ENCODE measurements at places on chromosomes 2 and 18.

DNA sequence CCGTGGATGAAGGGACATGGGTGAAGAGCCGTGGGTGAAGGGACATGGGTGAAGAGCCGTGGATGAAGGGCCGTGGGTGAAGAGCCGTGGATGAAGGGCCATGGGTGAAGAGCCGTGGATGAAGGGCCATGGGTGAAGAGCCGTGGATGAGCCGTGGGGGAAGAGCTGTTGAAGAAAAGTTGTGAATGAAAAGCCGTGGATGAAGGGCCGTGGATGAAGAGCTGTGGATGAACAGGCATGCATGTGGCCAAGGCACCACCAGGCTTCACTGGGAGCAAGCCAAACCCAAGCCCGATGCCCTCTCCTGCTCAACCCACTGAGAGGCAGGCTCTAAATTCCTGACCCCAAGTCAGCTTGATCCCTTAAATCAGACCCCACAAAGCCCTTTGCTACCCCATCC lies 10.6 kb downstream of the OR6B3 start:
- DNase-seq: no peak

- DNase-seq: no peak
Measured at GRCh38 chr2:41922177-41922576, 125.6 kb upstream of the PKDCC start.

DNA sequence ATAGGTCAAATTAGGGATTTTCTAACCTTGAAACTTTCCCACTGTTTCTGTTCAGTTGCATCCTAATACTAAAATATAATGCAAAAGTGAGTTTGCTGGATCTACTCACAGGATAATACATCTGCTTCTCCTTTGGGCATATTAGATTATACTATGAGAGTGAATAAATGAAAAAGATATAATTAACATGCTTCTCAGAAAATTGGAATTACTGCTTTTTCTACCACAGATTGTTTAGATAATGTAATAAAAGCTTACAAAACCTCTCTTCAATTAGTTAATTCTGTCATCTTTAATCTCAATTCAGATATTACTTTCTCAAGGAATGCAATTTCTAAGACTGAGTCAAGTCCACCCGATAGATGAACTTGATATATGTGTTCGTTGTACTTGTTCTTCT lies 1077.2 kb upstream of the CDH2 start:
- DNase-seq: no peak

DNA sequence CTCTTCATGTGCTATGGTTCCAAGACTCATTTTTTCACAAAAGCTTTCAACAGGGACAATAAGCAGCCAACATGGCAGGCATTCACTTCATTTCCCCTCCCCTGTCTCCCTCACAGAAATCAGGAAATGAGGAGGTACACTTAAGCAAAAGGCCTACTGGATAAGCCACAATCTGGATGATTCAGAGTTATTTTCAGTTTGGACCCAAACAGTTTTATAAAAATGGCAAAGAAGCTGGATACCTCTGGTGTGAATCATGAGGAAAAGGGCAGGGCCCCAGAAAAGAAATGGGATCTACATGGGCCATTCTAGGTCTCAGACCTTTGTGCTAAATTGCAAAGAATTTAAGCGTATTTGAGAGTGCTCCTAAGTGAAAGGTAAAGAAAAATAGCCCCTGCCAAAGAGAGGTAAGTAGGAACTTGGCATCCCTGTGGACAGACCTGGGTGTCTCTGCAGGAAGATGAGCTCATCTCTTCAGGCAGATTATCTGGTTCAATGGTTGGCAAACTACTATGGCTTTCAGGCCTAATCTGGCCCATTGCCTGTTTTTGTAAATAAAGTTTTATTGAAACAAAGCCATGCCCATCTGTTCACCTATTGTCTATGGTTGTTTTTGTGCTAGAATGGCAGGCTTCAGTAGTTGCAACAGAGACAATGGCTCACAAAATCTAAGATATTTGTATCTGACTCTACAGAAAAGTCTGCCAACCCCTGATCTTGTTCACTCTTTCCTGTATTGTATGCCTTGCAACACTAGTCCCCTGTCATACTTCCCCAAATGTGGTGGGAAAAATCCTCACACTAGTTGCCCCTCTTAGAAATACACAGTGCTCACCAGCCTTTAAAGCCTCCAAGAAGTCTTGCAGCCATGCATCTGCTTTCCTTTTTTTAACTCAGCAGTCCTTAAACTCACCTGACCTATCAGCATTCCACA lies 315.0 kb downstream of the ALK start:
- no peak for DNase-seq

DNA sequence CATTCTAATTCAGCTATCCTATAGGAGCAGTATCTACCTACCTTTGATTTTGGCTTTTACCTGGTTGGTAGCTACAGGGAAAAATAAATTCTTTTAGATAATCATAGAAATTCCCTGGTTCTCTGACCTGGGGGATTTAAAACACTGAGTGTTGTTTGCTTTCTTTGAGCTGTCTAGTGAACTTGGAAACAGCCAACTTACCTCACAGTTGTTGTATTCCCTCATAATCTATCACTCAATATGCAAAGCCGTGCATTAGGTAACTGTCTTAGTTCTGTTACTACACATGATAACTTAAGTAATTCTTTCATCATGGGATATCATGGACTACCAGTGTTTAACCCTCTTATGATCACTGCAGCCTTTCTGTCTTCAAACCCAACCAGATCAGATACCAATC lies 127.8 kb downstream of the TTC27 start:
- no peak for DNase-seq

DNA sequence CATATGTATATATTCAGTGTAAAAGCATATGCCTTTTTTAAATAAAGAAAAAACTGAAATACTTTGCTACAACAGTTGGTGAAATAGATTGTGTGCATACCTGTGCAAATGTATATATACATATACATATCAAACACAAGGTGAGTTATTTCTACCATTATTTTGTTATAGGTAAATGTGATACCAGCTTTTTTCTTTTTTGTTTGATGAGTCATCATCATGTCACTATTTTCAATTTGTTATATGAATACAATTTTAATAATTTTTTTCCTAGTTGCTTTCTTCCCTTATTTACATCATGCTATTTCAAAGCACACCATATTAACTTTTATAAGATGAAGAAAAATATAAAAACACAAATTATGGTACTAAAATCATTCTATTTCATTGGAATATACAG lies 87.0 kb upstream of the STK17B start:
- no peak for DNase-seq

GRCh38 chr18:1018181-1018681 lies 113.6 kb downstream of the ADCYAP1 start:
- DNase-seq: peak; percentile 67

- no peak for DNase-seq
Measured at GRCh38 chr18:27674411-27674810, 489.3 kb upstream of the CHST9 start.

GRCh38 chr2:69177063-69177771 lies 164.2 kb downstream of the ANTXR1 start:
- no peak for DNase-seq

GRCh38 chr2:203043226-203043625 lies 28.6 kb downstream of the NBEAL1 start:
- DNase-seq: no peak

- no peak for DNase-seq
Measured at GRCh38 chr2:239938651-239939486, 86.3 kb downstream of the NDUFA10 start.

GRCh38 chr2:115427436-115427835 lies 985.0 kb downstream of the DPP10 start:
- no peak for DNase-seq

- DNase-seq: no peak
Measured at GRCh38 chr2:96534141-96534540, 2.4 kb upstream of the ARID5A start.

- DNase-seq: no peak
Measured at GRCh38 chr18:7112936-7113335, 4.7 kb downstream of the LAMA1 start.

GRCh38 chr2:237649541-237650454 lies 22.4 kb downstream of the LRRFIP1 start:
- peak; percentile 10 for DNase-seq

DNA sequence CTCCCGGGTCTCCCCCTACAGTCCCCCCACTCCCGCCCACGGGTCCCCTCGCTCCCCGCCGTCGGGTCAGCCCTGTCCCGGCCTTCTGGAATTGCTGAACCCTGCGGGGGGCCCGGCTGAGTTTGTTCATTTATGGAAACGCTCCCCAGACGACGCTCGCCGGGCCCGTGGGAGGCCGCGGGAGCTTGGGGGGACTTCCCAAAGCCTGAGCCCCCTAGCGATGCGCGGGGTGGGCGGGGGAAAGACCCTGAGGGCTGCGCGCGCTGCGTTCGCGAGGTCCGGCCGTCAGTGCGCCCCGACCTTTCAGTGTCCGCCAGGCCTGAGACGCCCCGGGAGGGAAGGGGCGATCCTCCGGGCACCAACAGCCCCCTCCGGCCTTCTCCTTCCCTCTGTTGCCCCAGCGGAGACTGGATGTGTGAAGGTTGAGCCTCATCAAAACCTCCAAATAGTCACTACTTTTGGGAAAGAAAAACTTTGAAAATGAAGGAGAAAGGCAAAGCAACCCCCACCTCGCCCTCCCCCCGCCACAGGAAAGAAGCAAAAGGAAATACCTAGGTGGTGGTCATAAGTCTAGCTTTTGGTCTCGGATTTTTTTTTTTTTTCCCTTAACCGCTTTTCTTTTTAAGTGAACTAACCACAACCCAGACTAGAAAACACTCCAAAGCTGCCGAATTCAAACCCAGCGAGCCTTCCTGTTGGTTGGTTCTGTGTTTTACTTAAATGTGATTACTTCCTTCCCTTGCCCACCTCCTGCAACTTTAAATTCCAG lies 509 bp upstream of the CYS1 start:
- DNase-seq: no peak

DNA sequence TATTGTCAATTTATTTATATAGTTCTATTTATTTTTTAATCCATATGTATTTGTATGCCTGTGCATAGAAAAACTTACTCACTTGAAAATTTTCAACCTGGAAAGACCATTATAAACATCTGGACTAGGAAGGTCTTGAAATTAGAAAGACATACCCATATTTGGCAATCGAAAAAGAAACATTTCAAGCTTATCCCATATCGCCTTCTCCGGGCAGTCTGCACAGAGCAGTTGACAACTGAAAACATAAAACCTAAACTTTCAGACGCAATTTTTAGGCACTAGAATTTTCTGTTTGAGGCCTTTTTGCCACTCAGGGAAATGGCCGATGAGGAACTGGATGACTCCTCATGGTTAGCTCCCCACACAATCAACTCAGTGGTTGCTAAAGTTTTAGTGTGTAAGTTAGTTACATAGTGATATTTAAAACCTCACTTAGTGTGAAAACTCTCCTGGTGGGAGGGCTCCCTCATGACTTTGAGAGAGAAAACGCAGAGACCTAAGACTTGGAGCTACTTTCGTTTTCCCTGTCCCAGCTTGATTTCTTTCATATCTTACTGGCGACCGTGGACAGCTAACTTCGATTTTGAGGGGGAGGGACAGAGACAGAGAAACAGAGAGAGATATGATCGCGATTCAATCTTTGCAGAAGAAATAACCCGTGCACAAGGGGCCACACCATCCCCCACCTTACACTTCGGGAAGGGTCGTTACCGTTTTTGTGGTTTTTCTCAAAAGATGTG lies 3.2 kb upstream of the HOXD12 start:
- DNase-seq: no peak

GRCh38 chr2:127096280-127096679 lies 10.7 kb downstream of the BIN1 start:
- DNase-seq: no peak

All from NCI-H1417 (cell line).